ENCODE measurements at places on chromosomes 2 and 18.

- no peak for DNase-seq
These were observed 617.1 kb upstream of the GYPC start for GRCh38 chr2:126038861-126039260.

DNA sequence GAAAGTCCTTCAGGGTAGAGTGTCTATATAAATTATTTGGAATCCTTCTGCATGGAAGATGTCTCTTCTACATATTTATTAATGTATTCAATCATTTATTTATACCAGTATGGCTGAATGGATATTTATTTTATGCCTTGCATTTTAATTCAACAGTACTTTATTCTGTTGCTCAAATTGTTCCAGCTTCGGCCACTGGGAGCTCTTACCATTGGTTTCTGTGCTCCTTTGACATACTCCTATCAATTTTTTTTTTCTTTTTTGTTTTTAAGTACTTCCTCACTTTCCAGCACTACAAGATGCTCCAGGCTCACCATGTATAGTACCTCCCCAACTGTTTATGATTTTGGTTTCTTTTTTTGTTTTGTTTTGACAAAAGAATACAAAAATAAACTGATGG is 39.4 kb upstream of the WIPF1 start:
- DNase-seq: no peak

- DNase-seq: no peak
These were observed 3.2 kb downstream of the CYP27A1 start for GRCh38 chr2:218785103-218785502.

DNA sequence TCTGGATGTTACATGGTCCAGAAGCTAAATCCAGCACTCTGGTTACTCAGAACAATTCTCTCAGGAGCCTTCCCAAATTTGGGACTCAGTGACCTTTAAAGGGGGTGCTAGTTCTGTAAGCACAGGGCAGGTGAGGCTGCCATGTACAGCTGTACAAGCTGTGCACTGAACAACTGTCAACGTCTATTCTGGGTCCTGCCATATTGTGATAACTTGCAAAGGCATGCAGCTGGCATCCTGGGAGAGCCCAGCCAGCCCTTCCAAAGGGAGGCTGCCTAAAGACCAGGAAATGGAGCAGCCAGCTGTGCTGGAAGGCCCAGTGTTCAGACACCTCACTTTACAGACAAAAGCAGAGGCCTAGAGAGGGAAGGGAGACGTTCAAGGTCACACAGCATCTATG is 204.8 kb downstream of the KLHL29 start:
- DNase-seq: no peak

DNA sequence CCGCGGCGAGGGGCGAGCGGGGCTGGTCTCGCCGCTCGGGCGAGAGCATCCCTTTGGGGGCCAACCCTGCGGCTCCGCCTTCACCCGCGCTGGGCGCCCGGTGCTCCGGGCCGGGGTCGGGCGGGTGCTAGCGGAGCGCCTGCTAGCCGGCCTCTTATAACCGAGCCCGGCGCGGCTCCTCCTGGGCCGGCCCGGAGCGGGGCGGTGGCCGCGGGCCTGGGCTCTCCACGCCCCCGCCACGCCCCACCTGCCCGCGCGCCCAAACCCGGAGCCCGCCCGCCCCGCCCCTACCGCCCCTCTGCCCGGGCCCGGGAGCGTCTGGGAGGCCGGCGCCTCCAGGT is at the start of gene FOXI3:
Gene FOXI3 (minus strand): TSS at position 129 of the 341 bp plus-strand sequence. CDS start 158 bp downstream, outside the sequence.
- no peak for DNase-seq

GRCh38 chr2:85611705-85612587 is at the start of gene C2orf68:
Gene C2orf68, minus strand, starts transcription at chr2:85612066. Its CDS starts 82 bp downstream, at chr2:85611984.
- peak; percentile 79 for DNase-seq

DNA sequence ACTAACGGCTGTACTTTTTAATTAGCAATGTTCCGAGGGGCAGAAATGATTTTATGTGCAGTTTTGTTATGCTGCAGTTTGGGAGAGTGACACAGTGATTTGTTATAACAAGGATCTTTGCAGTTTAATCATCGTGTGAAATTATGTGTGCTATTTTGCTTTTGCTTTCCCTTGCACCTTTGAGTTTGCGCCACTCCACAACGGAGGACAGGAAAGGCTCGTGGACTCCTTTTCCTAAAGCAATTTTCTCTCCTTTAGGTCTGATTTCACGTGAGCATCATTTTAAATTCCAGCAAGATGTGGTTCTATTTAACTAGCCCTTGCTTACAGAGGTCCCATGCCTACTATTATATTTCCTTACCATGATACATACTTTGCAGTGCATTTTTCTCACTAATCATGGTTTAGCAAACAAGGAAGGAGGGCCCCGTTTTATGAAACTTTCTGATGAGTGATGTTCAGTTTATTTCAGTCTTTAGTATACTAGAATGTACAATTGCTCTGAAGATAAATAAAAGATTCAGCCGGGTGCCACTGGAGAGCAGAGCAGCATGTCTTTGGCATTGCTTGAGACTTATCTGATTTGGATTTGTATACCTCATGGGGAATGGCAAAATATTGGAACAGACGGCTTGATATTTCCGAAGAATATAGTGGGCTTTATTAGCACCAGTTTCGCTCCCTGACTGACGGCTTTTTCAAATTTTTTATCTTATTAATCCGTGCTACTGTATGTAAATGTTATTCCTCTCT is 528.2 kb upstream of the FANCL start:
- no peak for DNase-seq

GRCh38 chr2:199471443-199472057 is 13.8 kb upstream of the SATB2 start:
- no peak for DNase-seq

- DNase-seq: no peak
These were observed 115.4 kb upstream of the ZNF521 start for GRCh38 chr18:25467226-25467987.

GRCh38 chr2:140349695-140350094 is 1569.5 kb upstream of the NXPH2 start:
- no peak for DNase-seq

DNA sequence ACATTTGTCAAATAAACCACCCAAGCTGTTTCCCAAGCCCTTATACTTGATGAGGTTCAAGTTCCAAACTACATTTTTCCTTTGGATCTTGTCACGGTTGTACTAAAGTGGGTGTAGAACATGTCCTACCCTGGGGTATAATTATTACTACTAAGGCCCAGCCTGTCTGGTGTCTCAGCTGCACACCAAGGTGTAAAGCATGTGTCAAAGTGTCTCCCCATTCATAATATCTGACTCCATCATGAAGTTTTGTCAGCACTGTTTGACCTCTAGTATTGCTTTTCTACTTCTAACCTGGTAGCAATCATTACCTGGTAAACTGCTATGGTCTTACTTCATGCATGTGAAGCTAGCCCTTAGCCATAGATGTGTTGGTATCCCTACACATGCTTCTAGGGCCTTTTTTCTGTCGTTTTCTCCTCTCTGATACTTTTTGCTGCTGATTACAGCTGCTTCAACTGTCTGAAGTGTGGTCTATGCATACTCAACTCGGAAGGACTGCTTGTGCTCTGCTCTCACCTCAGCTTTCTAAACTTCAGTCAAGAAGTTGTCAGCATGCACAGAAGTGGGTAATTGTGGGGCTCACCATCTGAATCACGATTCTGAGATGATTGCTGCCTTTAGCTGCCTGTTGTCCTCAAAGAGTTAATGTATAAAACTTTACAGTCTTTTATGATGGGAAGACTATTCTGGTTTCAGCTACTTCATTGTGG is 445.7 kb upstream of the TRIB2 start:
- no peak for DNase-seq

DNA sequence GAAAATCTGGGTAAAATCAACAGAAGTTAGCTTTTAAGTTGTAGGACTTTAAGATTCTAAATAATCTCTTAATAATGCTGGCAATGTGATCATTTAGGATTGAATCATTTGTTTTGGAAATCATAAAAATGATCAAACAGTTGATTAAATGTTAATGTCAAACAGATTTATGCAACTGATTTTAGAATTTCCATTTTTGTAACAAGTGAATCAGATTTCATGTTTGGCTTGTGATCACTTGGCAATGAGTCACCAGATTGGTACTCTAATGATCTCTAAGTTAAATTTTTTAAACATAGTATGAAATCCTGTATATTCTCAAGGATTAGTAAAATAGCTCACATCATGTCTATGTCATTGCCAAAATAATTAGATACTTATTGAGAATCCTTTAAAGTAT is 50.1 kb upstream of the UNC80 start:
- DNase-seq: no peak

- no peak for DNase-seq
These were observed 167.0 kb downstream of the BCL11A start for GRCh38 chr2:60386436-60386835.

DNA sequence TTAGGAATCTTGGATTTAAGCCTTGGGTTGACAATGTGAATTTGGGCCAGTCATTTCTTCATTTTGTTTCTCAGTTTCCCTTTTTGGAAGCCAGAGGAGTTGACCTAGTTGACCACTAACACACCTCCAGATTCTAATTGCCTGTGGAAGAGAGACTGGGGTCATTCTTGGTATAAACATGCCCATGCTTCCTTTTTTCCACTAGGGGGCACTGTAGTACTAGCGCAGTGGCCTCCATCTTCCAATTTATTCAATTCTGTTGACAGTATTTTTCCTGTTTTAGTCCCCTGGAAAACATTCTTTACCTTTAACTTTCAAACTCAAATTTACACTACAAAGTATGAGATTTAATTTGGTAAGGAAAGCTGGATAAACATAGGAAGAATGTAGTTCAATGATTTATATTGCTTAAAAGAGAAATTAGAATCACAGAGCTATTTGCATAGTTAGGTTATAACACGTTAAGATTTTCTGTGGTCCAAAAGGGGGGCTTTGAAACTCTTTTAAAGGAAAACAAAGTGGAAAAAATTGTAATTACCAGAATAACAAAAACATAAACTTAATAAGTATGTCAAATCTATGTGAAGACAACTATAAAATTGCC is 57.5 kb upstream of the AGPS start:
- DNase-seq: peak; percentile 7

DNA sequence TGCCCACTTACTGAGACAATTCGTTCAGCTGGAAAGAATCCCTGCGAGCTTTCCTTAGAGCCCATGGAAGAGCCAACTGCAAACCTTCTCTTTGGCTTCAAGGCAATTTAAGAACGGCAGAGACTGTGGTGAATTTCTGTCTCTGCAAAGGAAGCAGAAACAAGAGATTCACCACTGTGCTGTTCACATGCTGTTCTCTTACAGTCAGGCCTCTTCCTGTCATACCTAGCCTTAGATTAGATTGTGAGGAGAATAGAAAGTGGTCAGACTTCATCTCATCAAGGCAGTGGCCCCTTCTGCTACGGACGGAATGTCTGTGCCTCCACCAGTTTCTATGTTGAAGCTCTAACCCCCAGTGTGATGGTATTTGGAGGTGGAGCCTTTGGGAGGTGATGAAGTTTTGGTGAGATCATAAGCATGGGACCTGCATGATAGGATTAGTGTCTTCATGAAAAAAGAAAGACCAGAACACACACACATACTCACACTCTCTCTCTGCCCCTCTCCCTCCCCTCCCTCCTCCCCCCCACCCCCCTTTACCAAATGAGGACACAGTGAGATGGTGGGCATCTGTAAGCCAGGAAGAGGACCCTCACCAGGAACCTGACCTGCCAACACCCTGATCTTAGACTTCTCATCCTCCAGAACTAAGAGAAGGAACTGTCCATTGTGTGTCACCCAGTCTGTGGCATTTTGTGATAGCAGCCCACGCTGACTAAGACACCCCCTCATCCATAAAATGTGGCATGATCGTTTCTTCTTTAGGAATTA is 45.6 kb upstream of the NRP2 start:
- DNase-seq: no peak

GRCh38 chr2:160269365-160269764 is 69.3 kb upstream of the ITGB6 start:
- DNase-seq: no peak

DNA sequence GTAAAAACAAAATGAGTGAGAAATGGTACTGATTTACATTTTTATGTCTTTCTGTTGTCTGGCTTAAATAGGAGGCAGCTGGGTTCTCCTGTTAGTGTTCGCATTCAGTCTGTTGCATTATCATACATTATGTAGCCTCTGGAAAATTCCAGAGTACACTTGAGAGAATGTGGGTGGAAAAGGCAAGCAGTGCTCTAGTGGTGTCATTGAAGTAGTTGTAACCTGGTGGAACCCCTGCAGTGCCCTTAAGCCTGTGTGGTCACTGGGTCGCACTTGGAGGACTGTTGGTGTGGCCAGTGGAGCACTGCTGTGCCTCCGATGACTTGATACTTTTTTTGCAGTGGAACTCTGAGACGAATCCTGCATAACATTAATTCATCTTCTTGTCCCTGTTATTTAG is 52.4 kb downstream of the USP14 start:
- DNase-seq: no peak
